ENCODE measurements at places on chromosomes 7 and 10. TPM values are rescaled to one million over a fixed set of nuclear protein-coding genes. Genes with fewer than 3 reads are reported as not detected.

- DNase-seq, result no peak
These were observed 10.6 kb upstream of the BPGM start for GRCh38 chr7:134636008-134636449.

DNA sequence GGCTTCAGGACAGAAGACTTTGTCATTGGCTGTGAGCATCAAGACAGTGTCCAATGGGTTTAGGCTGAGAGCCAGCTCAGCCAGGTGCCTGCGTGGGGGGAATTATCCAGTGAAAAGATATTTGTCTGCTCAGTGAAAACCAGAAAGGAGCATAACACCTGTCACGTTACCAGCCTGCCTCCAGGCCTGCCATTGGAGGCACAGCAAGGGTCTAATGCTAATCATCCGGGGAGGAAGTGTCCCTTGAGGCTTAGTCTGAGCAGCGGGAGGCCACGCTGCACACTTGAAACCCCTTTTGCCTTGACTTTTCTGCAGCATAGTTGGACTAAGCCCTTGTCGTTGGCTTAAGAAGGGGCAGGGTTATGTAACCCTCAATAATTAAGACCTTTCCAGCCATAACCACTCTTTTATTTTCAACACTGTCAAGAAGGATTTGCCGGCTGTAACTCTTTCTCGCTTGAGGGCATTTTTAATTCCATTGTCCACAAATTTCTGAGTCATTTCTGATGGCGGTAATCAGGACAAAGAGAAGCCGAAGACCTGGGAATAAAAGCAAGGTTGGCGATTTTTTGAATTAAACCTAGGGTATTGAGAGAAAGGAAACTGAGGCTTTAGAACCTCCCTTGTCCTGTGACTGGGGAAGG is 639.6 kb upstream of the FOXK1 start:
- no peak for DNase-seq

LIPN gene
- 0.38 TPM for polyA plus RNA-seq

- no peak for DNase-seq
These were observed 95.8 kb downstream of the CFAP58 start for GRCh38 chr10:104449391-104449790.

DNA sequence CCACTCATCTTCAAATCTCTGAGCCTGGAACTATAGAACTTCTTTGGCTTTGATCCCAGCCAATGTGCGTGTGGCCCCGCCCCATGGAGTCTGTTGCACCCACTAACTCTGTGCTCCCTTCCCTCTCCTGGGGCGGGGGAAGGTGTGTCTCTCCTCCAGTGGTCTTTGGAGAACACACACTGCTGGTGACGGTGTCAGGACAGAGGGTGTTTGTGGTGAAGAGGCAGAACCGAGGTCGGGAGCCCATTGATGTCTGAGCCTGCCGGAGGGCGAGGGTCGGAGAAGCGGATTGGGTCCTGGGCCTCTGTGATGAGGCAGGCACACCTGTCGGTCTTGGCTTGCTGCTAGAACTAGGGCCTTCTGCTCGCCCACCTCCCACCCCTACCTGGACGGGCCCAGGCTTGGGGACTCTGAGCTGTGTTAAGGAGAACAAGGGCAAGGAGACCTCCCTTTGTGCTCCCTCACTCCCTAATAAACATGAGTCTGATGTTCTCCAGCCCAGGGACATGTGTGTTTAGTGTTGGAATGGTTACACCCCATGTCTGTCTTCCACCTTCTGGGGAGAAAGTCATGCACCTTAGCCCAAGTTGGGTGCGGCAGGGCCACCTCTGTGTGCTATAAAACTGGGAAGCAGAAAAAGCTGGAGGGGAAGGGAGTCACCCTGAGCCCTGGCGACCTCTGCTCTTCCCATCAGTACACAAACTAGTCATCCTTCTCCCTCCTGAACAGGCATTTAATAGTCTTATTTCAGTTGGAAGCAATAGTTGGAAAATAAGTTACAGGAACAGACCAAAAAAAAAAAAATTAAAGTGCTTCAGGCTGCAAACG is 4.6 kb downstream of the TRAPPC14 start:
- DNase-seq, result no peak

GRCh38 chr7:106101726-106102125 is 10.4 kb downstream of the SYPL1 start:
- no peak for DNase-seq

GRCh38 chr7:156998988-156999957 is 11.2 kb downstream of the MNX1 start:
- DNase-seq, result no peak

GRCh38 chr7:87853237-87853864 is 22.8 kb downstream of the SLC25A40 start:
- no peak for DNase-seq

ENKUR gene
- 0.45 TPM for polyA plus RNA-seq

JCAD gene
- 29.1 TPM for polyA plus RNA-seq

PARP12 gene
- polyA plus RNA-seq, result 8.0 TPM

DNA sequence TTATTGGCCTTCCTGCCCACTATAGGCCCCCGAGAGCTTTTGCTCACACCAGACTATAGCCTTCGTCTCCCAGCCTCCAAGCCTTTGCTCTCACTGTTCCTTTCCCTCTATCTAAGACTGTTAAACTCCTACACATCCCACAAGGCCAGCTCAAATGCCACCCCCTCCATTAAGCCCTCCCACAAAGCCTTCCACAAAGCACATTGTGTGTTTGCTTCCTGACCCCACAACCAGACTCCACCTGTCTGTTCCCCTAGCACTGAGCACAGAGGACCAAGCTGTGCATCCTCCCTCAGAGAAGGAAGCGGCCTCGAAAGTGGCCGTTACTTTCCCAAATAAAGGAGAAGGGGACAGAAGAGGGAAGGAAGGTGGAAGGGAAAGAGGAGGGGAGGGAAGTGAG is 1.3 kb downstream of the LOXL4 start:
- no peak for DNase-seq

DNA sequence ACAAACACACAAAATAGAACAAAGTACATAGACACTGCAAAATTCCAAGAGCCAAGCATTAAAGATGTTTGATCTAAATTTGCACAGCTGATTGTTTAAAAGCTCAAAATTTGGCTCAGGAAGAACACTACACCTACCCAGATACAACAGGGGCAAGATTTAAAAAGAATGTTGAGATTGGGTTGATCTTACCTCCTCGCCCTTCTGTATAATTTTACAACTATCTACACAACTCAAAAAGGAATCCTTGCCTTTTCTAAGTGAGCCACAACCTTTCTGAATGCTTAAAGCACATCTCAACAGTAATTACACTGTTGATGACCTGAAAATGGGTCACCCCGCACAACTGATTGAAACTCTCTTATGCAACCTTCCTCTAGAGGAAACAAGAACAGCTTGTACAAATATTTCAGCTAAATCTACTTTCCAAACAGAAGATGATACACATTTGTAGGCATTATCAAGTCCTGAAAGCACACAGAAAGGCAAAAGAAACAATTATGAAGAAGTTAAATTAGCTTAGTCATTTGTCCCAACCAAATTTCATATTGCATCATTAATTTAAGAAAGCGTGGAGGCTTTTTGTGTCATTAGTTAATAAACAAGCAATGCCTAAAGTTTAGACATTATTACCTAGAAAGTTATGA is 75.5 kb downstream of the UBE2H start:
- no peak for DNase-seq

- no peak for DNase-seq
These were observed 30.4 kb downstream of the FOXK1 start for GRCh38 chr7:4712281-4713182.

PLAU gene
- 29.4 TPM for polyA plus RNA-seq

GRCh38 chr7:41257660-41258059 is 445.2 kb downstream of the INHBA start:
- DNase-seq, result no peak

DNA sequence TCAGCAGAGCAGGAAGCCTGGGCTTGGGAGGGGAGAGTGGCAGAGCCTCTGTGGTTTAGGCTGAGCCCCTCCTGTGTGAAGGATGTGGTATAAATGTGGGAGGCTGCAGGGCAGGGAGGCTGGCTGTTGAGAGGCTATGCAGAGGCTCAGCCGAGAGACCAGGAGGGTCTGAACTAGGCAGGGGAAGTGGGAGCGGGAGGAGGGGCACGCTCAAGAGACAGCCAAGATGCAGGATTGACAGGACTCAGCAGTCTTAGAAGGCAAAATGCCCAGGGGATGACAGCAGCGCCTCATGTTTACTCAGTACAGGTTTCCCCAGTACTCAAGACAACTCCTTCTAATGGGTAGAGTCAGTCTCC is 24.3 kb downstream of the BTBD16 start:
- no peak for DNase-seq

GRCh38 chr7:29626730-29627129 is 63.1 kb downstream of the PRR15 start:
- DNase-seq, result no peak

DNA sequence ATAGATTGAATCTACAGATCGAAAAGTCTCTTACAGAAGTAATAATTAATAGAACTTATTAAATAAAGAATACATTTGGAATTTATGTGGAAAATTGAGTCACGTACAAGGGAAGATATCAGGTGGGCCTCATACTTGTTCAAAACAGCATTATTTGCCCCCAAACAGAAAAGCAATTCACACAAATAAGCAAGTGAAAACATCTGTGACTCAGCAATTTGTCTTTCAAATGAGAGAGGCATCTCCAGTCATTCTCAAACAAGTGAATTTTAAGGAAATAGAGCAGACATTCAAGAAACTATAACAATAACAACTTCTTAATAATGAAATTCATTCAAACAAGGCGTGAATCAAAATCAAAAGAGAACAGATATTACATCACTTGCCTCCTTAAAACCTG is 50.1 kb downstream of the SEMA3A start:
- DNase-seq, result no peak

DNA sequence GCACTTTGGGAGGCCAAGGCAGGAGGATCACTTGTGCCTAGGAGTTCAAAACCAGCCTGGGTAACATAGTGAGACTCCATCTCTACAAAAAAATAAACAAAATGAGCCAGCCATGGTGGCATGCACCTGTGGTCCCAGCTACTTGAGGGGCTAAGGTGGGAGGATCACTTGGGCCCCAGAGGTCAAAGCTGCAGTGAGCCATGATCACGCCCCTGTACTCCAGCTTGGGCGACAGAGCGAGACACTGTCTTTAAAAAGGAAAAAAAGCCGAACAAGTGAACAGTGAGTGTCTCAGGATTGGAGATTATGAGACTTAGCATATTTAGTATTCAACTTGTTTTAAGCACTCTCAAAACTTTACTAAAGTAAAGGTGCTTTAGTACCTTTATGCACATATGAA is 28.1 kb downstream of the BLNK start:
- no peak for DNase-seq

HTRA1 gene
- polyA plus RNA-seq, result 129 TPM

CPVL gene
- polyA plus RNA-seq, result 28.1 TPM

AOC1 gene
- not detected for polyA plus RNA-seq

DNA sequence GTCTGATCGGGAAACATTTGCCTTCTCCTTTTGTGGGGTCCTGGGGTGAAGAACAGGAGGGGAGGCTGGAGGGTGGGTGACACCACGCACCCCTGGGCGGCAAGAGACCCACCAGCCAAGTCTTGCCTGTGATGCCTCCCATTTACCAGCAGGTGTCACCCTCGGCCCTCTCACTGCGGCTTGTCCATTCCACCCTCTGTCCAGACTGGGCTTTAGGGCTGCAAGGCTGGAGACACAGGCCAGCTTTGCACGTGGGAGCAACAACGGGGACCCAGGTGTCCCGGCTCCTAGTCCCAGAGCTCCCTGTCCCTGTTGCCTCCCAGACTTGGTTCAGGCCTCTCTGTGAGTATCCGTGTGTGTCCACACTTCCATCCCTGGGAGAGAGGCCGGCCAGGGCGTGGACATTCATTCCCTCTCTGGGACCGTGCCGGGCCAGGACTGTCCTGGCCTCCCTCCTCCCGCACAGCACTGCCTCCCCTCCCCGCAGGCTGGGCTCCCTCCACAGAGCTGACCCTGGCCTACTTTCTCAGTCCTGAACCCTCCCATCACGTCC is 36.2 kb upstream of the GTF2IRD1 start:
- DNase-seq, result peak; percentile 70

DNA sequence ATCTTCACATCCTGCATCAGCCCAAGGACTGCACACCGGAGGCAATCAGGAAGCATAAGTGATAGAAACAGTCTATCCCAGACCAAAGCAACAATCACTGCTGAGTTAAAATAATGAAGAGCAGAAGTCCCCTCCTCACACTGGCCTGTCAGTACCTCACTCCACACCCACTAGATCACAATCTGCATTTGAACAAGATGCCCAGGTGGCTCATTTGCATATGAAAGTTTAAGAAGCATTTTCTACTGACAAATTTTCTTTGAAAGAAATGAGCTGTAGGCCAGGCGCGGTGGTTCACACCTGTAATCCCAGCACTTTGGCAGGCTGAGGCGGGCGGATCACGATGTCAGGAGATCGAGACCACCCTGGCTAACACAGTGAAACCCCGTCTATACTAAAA is 77.4 kb downstream of the CUL2 start:
- DNase-seq, result no peak

- no peak for DNase-seq
These were observed 354 bp upstream of the GIMAP5 start for GRCh38 chr7:150736864-150737263.

DNA sequence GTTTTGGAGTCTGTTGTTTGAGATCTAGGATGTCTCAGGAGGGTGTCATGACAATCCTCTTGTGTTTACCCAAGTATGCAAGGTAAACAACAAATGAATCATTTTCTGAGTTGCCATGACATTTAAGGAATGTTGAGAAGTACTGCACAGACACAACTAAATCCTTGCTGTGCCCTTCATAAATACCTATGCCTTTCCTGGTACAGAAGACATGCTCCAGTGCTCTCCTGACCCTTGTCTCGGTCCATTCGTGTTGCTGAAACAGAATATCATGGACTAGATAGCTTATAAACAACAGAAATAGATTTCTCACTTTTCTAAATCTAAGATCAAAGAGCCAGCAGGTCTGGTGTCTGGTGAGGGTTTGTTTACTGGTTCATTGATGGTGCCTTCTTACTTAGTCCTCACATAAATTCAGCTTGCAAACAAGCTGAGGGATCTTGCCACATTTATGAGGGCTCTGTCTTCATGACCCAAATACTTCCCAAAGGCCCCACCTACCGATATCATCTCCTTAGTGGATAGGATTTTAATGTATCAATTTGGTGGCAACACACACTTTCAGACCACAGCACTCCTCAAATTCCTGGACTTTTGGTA is 341.8 kb upstream of the SEMA3A start:
- no peak for DNase-seq
